ENCODE measurements at places on chromosomes 7 and 10.
A peak's percentile ranks its signal among the peaks of the same experiment; 100 is the strongest.

GRCh38 chr7:82443036-82443546, 486 bp downstream of the CACNA2D1 start:
- DNase-seq = peak; percentile 10

- DNase-seq = no peak
Observed at GRCh38 chr10:71598621-71599055, 120.9 kb downstream of the C10orf105 start.

- DNase-seq = no peak
Observed at GRCh38 chr10:77320971-77321471, 316.6 kb downstream of the KCNMA1 start.

DNA sequence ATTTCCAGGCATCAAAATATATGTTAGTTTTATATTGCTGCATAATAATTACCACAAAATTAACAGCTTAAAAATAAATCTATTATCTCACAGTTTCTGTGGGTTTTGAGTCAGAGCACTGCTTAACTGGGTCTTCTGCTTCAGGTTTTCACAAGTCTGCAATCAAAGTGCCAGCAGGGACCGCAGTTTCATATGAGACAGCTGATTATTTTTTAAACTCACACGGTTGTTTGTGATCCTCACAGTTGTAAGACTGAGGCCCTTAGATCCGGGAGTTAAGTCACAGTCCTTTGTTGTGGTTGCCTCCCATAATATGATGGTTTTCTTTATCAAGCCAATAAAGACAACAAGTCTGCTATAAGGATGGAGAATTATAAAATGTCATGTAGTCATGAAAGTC, 146.0 kb upstream of the ZWINT start:
- no peak for DNase-seq

- no peak for DNase-seq
Observed at GRCh38 chr10:129187331-129187730, 279.7 kb upstream of the MGMT start.

DNA sequence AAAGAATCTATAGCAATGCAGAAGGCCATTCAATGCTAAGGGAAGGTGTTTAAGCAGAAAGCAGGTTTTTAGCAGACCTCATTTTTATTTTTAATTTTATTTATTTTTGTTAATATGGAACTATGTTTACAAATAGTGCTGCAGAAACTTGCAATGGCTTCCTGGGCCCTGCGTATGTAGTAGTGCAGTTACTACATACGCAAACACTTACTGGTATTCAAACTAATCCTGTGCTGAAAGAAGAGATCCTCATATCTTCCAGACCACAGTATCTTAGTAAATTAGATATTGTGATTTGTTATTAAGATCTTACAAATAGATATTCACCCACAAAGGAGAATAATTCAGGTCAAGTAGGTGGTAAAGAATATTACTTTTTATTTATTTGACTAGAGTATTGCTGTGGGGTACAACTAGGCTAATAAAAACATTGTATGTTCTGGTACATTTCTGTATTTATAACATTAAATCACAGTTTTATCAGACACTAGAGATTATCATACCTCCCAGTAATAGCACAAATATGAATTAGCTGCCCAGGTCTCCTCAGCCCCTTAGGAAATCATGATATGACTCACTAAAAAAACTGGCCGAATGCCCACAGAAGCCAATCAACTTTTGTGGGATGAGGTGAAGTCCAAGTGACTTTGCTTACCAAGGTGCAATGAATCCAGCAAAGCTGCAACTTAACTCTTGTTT, 57.6 kb downstream of the RNLS start:
- DNase-seq = no peak

GRCh38 chr7:81740403-81740802, 29.4 kb downstream of the HGF start:
- no peak for DNase-seq

GRCh38 chr7:79709574-79710409, 256.3 kb upstream of the MAGI2 start:
- DNase-seq = no peak

- DNase-seq = no peak
Observed at GRCh38 chr7:30390736-30391636, 87.6 kb downstream of the NOD1 start.

GRCh38 chr7:71988201-71988600, 423.9 kb downstream of the CALN1 start:
- DNase-seq = no peak

- no peak for DNase-seq
Observed at GRCh38 chr10:132276706-132277105, 31.0 kb downstream of the STK32C start.

GRCh38 chr10:49379596-49380410, 16.1 kb downstream of the DRGX start:
- DNase-seq = no peak

DNA sequence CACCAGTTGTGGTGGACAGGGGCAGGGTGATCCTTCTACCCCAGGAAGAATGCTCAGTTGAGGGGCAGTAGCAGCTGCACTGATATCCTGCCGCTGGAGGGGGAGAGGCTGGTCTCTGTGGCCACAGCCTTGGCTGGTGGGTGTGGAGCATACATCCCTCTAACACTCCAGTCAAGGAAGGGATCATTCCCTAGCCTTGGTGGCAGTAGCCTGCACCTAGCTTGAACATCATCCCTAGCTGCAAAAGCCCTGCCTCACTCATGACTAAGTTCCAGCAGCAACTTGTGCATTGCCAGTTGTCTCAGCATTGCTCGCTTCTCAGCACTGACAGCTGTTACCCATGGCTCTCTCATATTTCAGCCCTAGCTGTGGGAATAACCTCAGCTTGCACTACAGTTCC, 688.9 kb upstream of the POT1 start:
- DNase-seq = no peak

DNA sequence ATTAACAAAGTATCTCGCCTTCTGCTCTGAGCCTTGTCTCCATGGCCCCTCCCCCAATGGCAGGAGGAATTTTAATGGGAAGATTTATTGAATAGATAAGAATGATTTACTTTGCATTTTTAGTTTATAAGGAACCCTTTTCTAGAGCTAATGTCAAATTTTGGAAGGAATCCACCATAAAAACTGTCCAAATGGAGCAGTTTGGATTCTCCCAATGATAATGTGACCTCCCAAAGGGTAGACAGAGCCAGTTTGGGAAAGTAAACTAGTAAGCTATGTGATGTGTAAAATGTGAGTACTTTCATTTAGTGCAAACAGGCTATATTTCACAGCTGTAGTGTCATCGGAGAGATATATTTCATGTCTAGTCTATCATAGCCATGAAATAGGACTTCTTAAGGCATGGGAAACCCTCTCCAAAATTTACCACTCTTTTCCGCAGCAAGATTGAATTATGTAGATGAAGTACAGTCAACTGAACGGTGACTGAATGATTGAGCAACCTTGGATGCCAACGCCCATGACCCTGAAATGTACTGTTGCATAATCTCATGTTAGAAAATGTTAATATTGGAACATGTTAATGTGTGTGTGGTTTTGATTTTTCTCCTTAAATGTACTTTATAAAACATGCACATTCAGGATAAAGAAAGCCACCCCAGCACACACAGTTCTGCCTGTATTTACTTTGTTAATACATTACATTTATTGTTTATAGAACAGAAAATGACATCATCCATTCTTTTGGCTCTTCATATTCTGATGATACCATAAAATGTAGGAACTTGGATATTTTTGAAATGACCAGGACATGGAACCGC, 140.6 kb downstream of the NRP1 start:
- no peak for DNase-seq

Data from stimulated activated CD4-positive, alpha-beta T cell treated with anti-CD3 and anti-CD28 coated beads, Interleukin-15, amount 100 ng/mL, for 24 hours (primary cell).